Central memory CD4-positive, alpha-beta T cell (primary cell): ENCODE measurements at places on chromosomes 12 and 14.

DNA sequence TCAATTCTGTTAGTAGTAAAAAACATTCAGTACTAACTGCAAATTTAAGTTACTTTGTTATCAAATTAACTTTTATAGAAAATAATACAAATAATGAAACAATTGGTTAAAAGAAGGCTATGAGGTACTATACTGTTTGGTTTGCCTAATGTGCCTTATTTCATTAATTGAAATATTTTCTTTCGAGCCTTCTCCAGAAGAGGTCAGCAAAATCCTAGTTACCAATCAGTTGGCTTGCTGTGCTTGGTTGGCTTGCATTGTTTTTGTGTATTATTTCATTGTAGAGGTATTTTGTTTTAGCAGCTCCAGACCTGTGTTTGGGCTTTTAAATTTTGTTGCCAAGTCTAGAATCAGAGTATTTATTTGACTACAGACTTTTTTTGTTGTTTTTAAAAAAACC lies 68.5 kb downstream of the AEBP2 start:
- DNase-seq: no peak

GRCh38 chr12:57802607-57803006 lies 15.9 kb downstream of the AVIL start:
- no peak for DNase-seq

- DNase-seq: no peak
These were observed 227.5 kb upstream of the RMST start for GRCh38 chr12:97235102-97235501.

DNA sequence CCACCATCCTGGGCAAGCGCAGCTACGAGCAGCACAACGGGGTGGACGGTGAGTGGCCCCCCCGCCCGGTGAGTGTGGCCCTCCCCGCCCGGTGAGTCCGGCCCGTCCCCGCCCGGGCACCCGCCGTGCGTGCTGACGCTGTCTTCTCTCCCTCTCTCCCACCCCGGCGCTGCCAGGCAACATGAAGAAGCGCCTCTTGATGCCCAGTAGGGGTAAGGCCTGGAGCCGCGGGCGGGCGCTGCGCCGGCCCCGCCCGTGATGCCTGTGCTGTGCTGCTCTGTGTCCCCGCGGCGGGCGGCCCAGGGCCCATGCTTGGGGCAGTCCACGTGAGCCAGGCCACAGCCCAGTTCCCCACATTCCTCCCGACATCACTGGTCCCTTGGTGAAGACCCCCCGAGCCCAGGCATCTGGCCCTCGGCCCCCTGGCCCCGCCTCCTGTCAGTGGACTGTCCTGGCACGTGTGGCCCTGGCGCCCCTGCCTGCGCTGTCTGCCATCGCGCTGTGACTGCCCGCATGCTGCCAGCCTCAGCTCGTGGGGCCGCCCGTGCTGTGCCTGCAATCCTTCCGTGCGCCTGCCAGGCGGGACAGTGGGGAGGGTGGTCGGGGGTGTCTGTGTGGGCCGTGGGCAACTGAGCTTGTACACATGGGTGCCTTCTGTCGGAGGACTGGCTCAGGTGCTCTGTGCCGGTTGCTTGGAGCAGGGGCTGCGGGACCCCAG lies 7.9 kb upstream of the CRIP2 start:
- DNase-seq: no peak

GRCh38 chr14:69635981-69636639 lies 24.7 kb downstream of the SUSD6 start:
- DNase-seq: no peak
